Activated CD4-positive, alpha-beta T cell treated with anti-CD3 and anti-CD28 coated beads, Interleukin-2, amount 10 ng/mL, durations not matched to agents 24 days and 14 days (primary cell): ENCODE measurements at places on chromosomes 5 and 9. TPM values are rescaled to one million over a fixed set of nuclear protein-coding genes. Genes with fewer than 3 reads are reported as not detected.

KIF20A gene
- total RNA-seq = 18.0 and 19.7 TPM in 2 replicates

SLC25A48 gene
- total RNA-seq = not detected in 2 replicates

CAVIN4 gene
- 0.19 and 0.21 TPM in 2 replicates for total RNA-seq

FBXW11 gene
- 53.3 and 54.4 TPM in 2 replicates for total RNA-seq

ZNF367 gene
- 21.7 and 22.1 TPM in 2 replicates for total RNA-seq
